ENCODE measurements at places on chromosomes 1 and 21.

DNA sequence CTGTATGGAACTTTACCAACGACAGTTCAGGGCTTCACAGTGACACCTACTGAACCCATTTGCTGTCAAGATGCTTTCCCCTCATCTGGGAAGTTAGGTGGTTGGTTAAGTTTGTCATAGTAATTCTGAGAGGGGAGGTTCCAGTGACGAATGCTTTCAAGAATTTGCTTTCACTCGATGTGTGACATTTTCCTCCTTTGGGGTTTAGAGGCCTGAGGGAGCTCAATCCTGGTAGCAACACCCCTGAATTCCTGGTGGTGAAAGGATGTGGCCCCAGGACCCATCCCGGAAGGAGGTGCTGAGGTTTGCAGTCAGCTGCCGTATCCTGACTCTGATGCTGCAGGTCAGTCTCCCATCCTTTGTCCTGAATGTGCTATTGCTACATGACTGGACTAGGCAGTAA lies 2.8 kb downstream of the PIGV start:
- DNase-seq, result no peak

DNA sequence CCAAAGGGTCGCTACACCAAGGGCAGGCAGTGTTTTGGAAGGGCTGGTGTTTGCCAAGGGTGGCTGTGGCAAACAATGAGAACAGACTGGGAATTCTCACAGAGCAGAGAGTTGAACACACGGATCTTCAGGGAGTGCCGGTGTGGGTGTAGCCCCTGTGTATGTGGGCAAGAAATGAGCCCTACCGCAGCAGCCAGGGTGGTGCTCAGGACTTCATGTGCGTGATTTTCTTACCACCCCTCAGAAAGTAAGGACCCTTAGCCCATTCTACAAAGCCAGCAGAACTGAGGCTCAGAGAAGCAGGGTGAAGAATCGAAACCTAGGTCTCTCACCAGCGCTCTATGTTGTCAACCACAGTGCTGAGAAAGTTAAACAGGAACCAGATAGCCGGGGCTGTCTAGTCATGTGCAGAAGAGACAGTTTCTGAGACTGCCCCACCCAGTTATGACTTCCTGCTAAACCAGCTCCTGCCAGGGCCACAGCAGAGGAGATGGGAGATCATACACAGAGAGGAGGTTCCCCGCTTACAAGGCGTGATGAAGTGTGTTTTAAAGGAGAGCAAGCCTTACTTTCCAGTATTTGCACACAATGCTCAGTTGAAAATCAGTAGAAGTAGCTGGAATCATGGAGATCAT lies 21.9 kb upstream of the MORC3 start:
- DNase-seq, result peak; percentile 35

DNA sequence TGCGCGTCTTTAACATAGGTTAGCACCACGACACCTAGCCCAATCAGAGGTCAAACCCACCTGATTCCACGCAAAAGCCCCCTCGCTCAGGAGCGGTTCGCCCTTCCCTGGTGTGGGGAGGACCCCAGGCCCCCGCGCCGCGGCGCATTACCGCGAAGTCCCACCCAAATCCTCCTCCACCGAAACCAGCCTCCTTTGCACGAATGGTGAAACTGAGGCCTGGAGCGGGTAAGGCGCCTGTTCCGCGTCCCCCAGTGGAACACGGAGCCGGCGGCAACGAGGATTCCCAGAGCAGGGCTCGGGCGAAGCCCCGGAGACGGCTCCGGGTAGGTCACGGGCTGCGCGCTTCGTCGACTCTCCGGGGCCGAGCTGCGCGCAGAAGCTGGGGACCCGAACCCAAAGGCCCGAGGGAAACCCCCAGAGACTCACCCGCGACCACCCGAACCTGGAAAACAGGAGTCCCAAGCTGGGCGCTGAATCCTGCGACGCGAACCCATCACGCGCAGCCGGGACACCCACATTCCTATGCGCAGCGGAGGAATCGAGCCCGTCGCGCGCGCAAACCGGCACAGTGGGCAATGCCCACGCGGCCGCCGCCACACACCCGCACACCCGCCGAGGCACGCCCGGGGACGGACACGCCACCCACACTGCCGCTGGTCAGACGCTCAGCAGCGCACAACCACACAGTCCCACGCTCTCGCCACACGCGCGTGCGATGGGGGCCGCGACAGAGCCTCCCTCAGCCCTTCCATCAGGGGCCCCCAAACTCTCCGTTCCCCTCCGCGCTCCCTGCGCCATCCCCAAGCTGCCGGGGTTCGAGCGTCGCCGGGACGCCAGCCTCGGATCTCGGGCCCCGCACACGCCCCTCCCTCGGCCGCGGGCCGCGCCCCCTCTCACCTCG lies 507 bp downstream of the GLIS1 start:
- DNase-seq, result no peak

- DNase-seq, result no peak
Measured at GRCh38 chr21:23900727-23901126, 1706.6 kb downstream of the MRPL39 start.

DNA sequence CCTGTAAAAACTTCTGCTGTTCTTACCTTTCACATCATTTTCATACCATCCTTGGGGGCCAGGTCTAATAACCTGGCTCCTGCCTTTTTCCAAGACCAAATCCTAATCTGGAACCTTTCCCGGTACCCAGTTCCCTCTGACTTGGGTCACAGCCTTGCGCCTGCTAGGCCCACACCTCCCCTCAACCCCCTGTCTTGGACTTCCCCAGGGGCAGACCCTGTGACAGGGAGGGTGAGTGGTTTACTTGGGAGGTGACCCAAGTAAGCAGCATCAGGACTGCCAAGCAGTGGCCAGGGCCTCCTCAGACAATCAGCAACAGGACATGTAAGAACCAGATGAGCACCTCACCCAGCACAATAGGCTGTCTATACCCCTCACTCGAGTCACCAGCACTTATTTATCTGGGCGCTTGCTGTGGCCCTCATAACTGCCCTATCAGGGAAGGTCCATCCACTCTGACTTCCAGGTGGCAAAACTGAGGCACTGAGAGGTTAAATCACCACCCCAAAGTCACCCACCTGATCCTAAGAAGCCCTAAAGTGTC lies 124.7 kb downstream of the MATN1 start:
- DNase-seq, result no peak

DNA sequence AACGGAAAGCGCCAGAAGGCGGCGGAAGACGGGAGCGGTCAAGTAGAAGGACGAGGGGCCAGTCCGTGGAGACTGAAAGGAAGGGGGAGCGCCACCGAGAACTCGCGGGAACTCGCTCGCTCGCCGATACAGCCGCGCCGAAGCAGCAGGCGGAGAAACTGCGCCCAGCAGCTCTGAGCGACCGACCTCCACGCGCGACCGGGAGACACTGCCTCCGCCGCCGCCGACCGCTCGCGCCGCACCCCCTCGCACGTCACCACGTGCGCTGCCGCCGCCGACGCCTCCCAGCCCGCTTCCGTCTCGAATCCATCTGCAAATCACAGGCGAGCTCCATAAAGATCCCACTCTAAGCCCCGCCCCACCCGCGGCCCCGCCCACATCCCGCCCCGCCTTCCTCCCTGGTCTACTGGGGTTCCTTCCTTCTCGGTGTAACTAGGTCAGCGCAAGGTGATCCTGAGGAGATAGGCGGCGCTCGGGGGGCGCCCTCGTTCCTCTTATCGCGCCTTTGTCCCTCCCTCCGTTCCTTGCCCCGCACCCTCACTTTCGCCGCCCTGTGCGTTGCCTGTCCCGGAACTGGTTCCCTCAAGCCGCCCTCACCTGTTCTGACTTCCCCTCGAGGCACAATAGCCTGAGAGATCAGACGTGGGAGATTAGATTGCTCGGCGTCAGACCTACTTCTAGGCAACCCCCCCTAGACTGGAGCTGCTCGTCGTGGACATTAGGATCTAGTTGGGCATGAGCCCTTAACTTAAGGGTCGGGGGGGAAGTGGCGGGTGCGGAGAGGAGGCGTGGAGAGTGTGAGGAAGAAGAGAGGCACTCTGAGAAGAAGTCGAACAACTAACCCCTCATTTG lies at the start of gene IVNS1ABP:
TSS of gene IVNS1ABP (minus strand) at position 210 of the 852 bp plus-strand sequence. CDS start 7,750 bp downstream, outside the sequence.
- peak; percentile 94 for DNase-seq

All from stimulated activated CD8-positive, alpha-beta memory T cell treated with anti-CD3 and anti-CD28 coated beads, Interleukin-2, amount 100 ng/mL, for 1 hour (primary cell).